Left ventricle myocardium inferior (tissue), 1 donor: ENCODE measurements at places on chromosomes 5 and 9. TPM values are rescaled to one million over a fixed set of nuclear protein-coding genes. Genes with fewer than 3 reads are reported as not detected.
A peak's percentile ranks its signal among the peaks of the same experiment; 100 is the strongest.

Gene SLC6A18
- total RNA-seq: not detected

Gene PAPPA
- 0.69 TPM for total RNA-seq

Gene MEIKIN
- total RNA-seq: not detected

DNA sequence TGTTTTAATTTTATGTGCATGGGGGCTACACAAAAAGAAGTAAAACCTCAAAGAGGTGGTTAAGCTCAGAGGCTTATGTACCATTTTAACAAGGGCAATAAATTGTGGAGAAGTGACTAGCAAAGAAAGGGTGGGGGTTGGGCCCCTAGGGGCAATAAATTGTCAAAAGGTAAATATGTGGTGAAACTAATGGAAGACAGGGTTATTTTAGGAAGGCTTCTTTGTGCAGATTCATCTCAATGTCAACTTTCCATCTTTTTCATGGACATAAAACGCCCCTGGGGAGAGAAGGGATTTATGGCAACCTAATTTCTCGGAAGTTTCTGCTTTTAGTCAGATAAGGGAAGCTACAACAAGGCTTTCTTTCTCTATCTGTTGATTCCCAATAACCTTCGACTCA lies 42.5 kb upstream of the GOLM1 start:
- H3K36me3 ChIP-seq: no peaks in the 10 kb centered on the region
- no peaks in the 10 kb centered on the region for H3K4me1 ChIP-seq
- no peak overlapping the region for H3K4me3 ChIP-seq
- H3K27me3 ChIP-seq: no peaks in the 10 kb centered on the region

Gene SPATA31E1
- not detected for total RNA-seq

- peak; percentile 57 for DNase-seq
- H3K4me1 ChIP-seq: peaks cover 38% of the 10 kb centered on the region
- H3K36me3 ChIP-seq: no peaks in the 10 kb centered on the region
- H3K27ac ChIP-seq: peak overlapping the region; percentile 77
- H3K27me3 ChIP-seq: no peaks in the 10 kb centered on the region
- no peak overlapping the region for H3K4me3 ChIP-seq
Observed at GRCh38 chr9:133257465-133257956, 17.5 kb downstream of the ABO start.

DNA sequence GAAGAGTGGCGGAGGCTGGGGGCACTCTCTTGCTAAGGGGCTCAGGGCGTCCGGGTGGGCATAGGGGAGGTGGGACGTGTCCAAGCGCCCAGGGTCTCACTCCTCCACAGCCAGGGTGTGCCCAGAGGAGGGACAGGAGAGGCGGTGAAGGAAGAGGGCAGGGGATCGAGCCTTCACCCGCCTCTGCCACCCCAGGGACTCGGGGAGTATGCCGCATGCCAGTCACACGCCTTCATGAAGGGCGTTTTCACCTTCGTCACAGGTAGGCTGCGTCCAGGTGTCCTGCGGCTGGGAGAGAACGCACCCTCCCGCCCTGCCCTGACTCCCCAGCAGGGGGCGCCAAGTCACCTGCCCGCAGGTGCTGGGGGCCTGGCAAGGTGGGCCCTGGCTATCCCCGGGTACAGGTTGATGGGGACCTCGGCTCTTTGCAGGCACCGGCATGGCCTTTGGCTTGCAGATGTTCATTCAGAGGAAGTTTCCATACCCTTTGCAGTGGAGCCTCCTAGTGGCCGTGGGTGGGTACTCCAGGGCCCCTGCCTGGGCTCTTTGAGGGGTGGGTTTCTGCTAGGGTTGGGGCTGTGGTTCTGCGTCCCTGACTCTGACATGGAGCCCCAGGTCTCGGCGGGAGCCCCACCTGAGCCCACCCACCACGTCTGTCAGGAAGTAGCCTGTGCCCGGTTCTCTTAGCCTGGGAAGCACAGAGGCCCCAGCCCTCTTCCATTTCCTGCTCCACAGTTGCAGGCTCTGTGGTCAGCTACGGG lies 552 bp downstream of the TMEM141 start:
- H3K27me3 ChIP-seq: no peaks in the 10 kb centered on the region
- H3K36me3 ChIP-seq: peaks cover 11% of the 10 kb centered on the region
- peak overlapping the region; percentile 90 for H3K4me3 ChIP-seq
- H3K4me1 ChIP-seq: peaks cover 69% of the 10 kb centered on the region
- H3K27ac ChIP-seq: peak overlapping the region; percentile 99
- peak; percentile 40 for DNase-seq

Gene ARSI
- 0.16 TPM for total RNA-seq

GRCh38 chr9:124790801-124791505 lies 14.0 kb downstream of the OLFML2A start:
- peaks cover 20% of the 10 kb centered on the region for H3K36me3 ChIP-seq
- no peaks in the 10 kb centered on the region for H3K27me3 ChIP-seq
- no peak overlapping the region for H3K27ac ChIP-seq
- H3K4me1 ChIP-seq: peaks cover 37% of the 10 kb centered on the region
- no peak for DNase-seq

DNA sequence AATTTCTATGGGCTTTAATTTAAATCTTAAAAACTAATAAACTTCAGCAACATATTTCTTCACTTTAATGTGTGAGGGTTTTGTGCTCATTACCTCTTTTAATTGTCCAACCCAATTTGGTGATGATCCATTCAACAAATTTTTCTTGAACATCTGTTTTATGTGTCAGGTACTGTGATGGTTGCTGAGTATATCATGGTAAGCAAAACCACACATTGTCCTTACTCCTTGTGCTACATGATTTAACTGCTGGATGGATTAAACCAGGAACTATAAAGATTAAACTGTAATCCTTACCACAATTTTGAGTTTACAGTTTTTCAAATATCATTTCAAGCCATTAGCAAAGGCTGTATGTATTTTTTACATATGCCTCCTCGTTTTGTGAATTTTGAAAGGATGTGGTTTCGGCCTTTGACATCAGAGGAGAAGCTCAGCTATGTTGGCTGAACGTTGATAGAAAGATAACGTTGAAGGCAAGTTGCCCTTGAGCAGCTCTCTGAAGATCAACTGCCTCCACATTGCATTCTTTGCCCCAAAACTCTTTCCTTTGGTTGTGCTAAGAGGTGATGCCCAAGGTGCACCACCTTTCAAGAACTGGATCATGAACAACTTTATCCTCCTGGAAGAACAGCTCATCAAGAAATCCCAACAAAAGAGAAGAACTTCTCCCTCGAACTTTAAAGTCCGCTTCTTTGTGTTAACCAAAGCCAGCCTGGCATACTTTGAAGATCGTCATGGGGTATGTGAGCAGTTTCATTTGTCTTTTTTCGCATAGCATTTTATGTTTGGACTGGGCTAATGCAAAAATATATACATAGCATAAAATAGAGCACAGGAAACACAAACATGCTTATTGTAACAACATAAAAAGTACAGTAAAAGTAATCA lies at the start of gene ITK:
Gene ITK (plus strand): TSS at position 467 of the 891 bp plus-strand sequence. CDS start 138 bp downstream, at position 605.
- H3K4me1 ChIP-seq: no peaks in the 10 kb centered on the region
- no peak within 1 kb of the TSS for H3K27ac ChIP-seq
- no peak for DNase-seq
- no peaks in the 10 kb centered on the region for H3K36me3 ChIP-seq
- H3K4me3 ChIP-seq: no peak within 1 kb of the TSS

GRCh38 chr9:71663216-71663615 lies 105.1 kb downstream of the CEMIP2 start:
- DNase-seq: no peak
- H3K27ac ChIP-seq: peak overlapping the region; percentile 70
- H3K36me3 ChIP-seq: no peaks in the 10 kb centered on the region
- H3K4me1 ChIP-seq: peaks cover 27% of the 10 kb centered on the region
- no peaks in the 10 kb centered on the region for H3K27me3 ChIP-seq

DNA sequence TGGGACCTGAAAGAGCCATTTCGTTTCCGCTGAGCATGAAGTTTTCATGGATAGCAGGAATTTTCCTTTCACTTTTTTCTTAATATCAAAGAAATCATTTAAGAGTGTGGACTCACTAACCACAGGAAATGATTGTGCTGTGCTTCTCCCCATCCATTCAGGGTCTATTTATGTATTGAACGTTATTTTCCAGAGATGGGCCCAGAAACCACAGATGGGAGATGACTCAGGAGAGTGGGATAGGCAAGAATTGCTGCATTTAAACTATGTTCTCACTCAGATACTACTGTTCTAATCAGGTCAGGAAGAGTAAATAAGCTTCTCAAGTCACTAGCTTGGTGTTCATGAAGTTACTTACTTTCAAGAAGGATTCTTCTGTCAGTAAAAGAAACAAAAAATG lies 763.8 kb downstream of the DTWD2 start:
- H3K4me3 ChIP-seq: no peak overlapping the region
- H3K27ac ChIP-seq: no peak overlapping the region
- DNase-seq: no peak

Gene TMOD1
- 186 TPM for total RNA-seq

DNA sequence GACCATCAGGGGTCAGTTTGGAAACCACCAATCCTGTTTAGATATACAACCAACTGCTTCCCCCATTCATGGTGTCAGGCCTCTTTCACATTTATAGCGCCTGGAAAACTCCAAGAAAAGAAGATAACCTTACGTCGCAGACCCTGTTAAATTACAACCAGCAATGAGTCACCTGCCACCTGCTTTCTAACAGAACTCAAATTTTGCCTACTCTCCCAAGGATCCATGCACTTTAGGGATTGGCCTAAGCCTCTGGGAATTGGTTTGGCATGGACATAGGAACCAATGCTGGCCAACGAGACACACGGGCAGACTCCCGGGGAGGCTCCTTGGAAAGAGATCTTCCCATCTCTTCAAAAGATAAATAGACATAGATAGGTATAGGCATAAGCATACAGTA lies 87.0 kb downstream of the FEM1C start:
- H3K27ac ChIP-seq: no peak overlapping the region
- H3K4me3 ChIP-seq: no peak overlapping the region
- H3K4me1 ChIP-seq: peaks cover 62% of the 10 kb centered on the region
- H3K36me3 ChIP-seq: no peaks in the 10 kb centered on the region

DNA sequence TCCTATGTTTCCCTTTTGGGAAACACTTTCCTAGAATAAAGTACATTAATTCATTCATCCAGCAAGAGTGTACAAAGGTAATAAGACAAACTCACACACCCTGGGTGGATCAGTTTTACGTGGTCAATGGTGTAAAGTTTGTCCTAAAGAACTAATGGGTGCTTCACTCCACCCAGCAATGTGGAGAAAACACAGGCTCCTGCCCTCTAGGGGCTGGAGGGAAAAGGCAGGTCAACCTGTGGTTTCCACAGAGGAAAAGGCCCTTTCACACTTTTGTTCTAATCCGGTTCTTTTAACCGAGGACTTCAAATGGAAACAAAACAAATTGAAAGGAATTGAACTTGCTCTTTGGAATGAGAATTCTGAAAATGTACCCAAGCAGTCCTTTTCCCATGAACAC lies 80.9 kb upstream of the SPOCK1 start:
- no peaks in the 10 kb centered on the region for H3K4me1 ChIP-seq
- DNase-seq: no peak
- H3K36me3 ChIP-seq: no peaks in the 10 kb centered on the region
- no peak overlapping the region for H3K4me3 ChIP-seq

Gene PGM5
- 190 TPM for total RNA-seq

DNA sequence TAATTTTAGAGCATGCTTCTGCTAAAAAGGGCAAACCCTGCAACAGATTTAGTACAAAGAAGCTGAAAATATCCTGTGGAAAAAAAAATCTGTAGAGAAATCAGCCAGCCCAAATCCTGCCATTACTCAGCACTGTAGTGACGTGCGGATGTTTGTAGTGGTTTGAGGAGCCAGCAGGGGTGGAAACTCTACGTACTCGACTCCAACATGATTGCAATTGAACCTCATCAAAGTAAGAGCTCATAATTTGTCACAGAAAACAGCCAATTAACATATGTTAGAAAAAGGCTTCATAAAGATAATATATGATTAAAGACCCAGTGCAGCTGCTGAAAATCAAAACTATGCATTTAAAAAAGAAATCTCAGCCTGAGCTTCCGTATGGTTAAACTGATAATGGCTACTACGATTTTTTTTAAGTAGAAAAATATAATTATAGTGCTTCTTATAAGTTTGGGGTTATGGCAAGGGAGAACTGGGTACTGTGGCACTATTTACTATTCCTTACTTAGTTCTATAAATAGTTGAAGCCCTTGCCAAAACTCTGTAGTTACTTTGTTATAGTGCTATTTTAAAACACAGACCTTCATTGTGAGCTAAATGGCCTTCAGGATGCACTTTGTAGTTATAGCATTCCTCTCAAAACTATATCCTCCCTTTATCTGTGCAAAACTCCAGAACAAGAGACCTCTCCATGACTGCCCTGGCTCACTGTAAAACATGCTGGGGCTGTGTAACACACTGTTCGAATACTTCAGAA lies 49.4 kb downstream of the MEF2C start:
- no peaks in the 10 kb centered on the region for H3K27me3 ChIP-seq
- no peaks in the 10 kb centered on the region for H3K36me3 ChIP-seq
- peak overlapping the region; percentile 89 for H3K27ac ChIP-seq
- DNase-seq: peak; percentile 36
- peaks cover 97% of the 10 kb centered on the region for H3K4me1 ChIP-seq

GRCh38 chr5:1899201-1899600 lies 16.5 kb upstream of the IRX4 start:
- peaks cover 43% of the 10 kb centered on the region for H3K27me3 ChIP-seq
- H3K4me3 ChIP-seq: no peak overlapping the region
- DNase-seq: no peak
- no peaks in the 10 kb centered on the region for H3K36me3 ChIP-seq

Gene COL27A1
- 6.4 TPM for total RNA-seq

Gene PIP5KL1
- total RNA-seq: 0.85 TPM

GRCh38 chr5:148750614-148751013 lies 75.8 kb upstream of the ADRB2 start:
- H3K27ac ChIP-seq: no peak overlapping the region
- no peaks in the 10 kb centered on the region for H3K27me3 ChIP-seq
- no peak for DNase-seq

Gene GZMA
- 1.5 TPM for total RNA-seq

DNA sequence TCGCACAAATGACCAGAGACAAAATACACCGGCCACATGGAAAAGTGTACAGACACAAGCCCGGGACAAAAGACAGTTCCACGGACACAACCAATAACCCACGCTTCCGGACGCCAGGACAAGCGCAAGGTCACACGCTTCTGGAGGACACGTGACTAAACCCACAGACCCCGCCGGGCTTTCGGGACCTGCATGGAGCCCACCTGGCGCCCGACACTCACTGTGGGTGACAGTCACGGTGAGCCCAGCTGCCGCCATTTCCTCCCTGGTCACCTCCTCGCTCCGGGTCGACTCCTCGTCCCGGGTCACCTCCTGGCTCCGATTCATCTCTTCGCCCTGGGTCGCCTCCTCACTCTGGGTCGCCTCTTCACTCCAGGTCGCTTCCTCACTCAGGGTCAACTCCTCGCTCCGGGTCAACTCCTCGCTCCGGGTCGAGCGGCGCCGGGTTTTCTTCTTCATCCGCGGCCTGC lies 470 bp downstream of the BAG1 start:
- H3K27ac ChIP-seq: peak overlapping the region; percentile 96
- DNase-seq: peak; percentile 54
- peak overlapping the region; percentile 79 for H3K4me3 ChIP-seq
- peaks cover 53% of the 10 kb centered on the region for H3K4me1 ChIP-seq
- H3K27me3 ChIP-seq: no peaks in the 10 kb centered on the region

- no peaks in the 10 kb centered on the region for H3K27me3 ChIP-seq
- no peak overlapping the region for H3K27ac ChIP-seq
- DNase-seq: no peak
- H3K36me3 ChIP-seq: no peaks in the 10 kb centered on the region
- H3K4me1 ChIP-seq: no peaks in the 10 kb centered on the region
Observed at GRCh38 chr5:110663525-110663924, 62.9 kb downstream of the TMEM232 start.
